Karpas-422 (cell line): ENCODE measurements at places on chromosomes 7 and 10. TPM values are rescaled to one million over a fixed set of nuclear protein-coding genes. Genes with fewer than 3 reads are reported as not detected.

DNA sequence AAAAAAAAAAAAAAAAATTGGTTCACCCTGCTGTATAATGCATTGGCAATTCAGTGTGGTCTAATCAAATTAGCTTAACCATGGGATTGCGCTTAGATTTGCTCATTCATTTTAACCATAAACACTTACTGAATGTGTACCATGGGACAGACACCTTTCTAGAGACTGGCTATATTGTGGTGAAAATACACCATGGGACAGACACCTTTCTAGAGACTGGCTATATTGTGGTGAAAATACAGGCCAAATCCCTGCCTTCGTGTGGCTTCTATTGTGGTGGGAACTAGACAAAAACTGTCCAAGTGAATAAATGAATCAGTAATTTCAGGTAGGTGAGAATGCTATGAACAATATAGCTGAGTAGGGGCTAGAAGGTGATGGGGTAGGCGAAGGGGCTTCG, 10.2 kb upstream of the REPIN1 start:
- H3K4me3 ChIP-seq: no peak overlapping the region
- H3K4me1 ChIP-seq: no peaks in the 10 kb centered on the region
- DNase-seq: no peak
- no peak overlapping the region for H3K27ac ChIP-seq

DNA sequence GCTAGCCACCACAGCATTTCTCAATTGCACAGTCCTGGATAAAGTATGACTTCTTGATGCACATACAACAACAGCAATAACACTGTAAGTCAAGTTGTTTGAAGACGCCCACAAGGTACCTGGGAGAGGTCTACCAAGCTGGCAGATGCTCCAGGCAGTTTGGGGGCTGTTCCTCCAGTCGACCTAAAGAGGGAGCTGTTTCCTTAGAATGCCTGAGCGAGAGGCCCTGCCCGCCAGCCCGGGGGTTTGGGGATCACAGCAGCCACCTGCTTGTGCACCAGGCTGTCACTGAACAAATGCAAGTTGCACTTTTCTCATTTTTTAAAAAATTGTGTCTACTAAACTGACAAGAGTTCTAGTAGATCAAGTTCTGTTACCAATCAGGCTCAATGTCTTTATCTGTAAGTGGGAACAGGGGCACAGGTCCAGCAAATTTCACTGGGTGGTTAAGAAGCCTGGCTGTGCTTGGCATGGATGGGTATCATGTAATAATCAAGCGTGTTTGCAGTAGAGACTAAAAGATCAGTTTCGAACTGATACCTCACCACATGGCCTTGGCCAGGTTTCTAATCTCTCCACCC, 193.8 kb upstream of the ADO start:
- peak; percentile 92 for DNase-seq
- no peaks in the 10 kb centered on the region for H3K36me3 ChIP-seq
- no peak overlapping the region for H3K27ac ChIP-seq
- peaks cover 9% of the 10 kb centered on the region; the same call in 1 of the 2 replicates for H3K4me1 ChIP-seq
- H3K27me3 ChIP-seq: no peaks in the 10 kb centered on the region
- no peak overlapping the region for H3K4me3 ChIP-seq

- no peaks in the 10 kb centered on the region for H3K4me1 ChIP-seq
- no peaks in the 10 kb centered on the region for H3K27me3 ChIP-seq
- no peak overlapping the region for H3K4me3 ChIP-seq
- no peak for DNase-seq
- peaks cover 34% of the 10 kb centered on the region for H3K36me3 ChIP-seq
These were observed 81.6 kb upstream of the SAMD8 start for GRCh38 chr10:75029857-75030256.

- H3K27me3 ChIP-seq: no peaks in the 10 kb centered on the region
- H3K4me3 ChIP-seq: peak overlapping the region; percentile 36; the same call in 1 of the 2 replicates
- H3K4me1 ChIP-seq: peaks cover 4% of the 10 kb centered on the region
These were observed 687 bp downstream of the EPDR1 start for GRCh38 chr7:37920849-37921805.

- H3K27ac ChIP-seq: no peak overlapping the region
- H3K36me3 ChIP-seq: no peaks in the 10 kb centered on the region
- H3K27me3 ChIP-seq: no peaks in the 10 kb centered on the region
- H3K4me1 ChIP-seq: no peaks in the 10 kb centered on the region
These were observed 253.2 kb downstream of the HTR7 start for GRCh38 chr10:90604636-90605035.

DNA sequence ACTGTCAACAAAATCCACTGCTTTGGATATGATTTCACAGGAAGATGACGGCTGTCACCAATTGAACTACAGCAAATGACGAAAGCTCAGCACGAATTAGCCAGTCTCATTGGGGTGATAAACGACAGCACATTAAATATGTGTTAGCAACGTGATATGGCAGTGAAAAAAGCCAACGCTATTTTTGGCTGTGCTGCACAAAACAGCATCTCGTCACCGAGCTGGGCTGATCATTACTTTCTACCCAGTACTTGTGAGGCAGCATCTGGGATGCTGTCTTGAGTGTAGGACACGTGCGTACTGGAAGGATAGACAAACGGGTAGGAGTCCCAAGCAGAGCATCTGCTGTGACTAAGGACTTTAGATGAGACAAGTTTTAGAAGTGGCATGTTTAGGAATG, 138.3 kb downstream of the EXOC4 start:
- peaks cover 11% of the 10 kb centered on the region for H3K4me1 ChIP-seq
- H3K4me3 ChIP-seq: no peak overlapping the region
- H3K27me3 ChIP-seq: no peaks in the 10 kb centered on the region
- no peaks in the 10 kb centered on the region for H3K36me3 ChIP-seq
- DNase-seq: no peak

GRCh38 chr10:131563411-131563810, 251.9 kb upstream of the TCERG1L start:
- no peak overlapping the region for H3K4me3 ChIP-seq
- H3K36me3 ChIP-seq: no peaks in the 10 kb centered on the region
- H3K4me1 ChIP-seq: no peaks in the 10 kb centered on the region
- no peaks in the 10 kb centered on the region for H3K27me3 ChIP-seq
- no peak overlapping the region for H3K27ac ChIP-seq
- DNase-seq: no peak

CCDC172 gene
- not detected in 2 replicates for total RNA-seq

PDZD7 gene
- 2.6 and 3.0 TPM in 2 replicates for total RNA-seq

RBAK gene
- total RNA-seq: 12.3 and 24.5 TPM in 2 replicates

TMEM236 gene
- total RNA-seq: 0.04 and 0.19 TPM in 2 replicates

KIF20B gene
- total RNA-seq: 5.8 and 11.5 TPM in 2 replicates
